ENCODE measurements at places on chromosomes 2 and 18. TPM values are rescaled to one million over a fixed set of nuclear protein-coding genes. Genes with fewer than 3 reads are reported as not detected.

The REG3A gene
- total RNA-seq = not detected

GRCh38 chr2:138078153-138078552 is 113.9 kb downstream of the HNMT start:
- no peak for DNase-seq

- DNase-seq = peak; percentile 50
Measured at GRCh38 chr2:223108351-223109050, 56.5 kb downstream of the KCNE4 start.

The HAAO gene
- total RNA-seq = 1.6 TPM
